ENCODE measurements at places on chromosomes 11 and 22.

DNA sequence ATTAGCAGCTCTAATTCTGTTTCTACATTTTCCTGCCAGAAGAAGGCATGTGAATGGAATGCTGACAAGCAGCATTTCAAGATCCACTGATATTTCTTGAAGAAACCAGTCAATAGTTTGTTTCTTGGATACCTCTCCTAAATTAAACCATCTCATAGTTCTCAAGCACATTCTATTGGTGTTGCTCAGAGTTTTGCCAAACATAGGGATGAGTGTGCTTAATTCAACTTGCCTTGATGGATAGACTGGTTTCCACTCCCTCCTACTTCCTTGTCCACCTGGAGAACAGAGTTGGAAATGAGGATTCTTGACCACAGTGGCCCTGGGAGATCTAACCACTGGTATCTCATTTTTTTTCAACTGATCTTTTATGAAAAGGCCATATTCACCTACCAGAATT is 29.8 kb upstream of the DDX10 start:
- no peak for DNase-seq

GRCh38 chr11:11149671-11150459 is 203.2 kb downstream of the CSNK2A3 start:
- no peak for DNase-seq

DNA sequence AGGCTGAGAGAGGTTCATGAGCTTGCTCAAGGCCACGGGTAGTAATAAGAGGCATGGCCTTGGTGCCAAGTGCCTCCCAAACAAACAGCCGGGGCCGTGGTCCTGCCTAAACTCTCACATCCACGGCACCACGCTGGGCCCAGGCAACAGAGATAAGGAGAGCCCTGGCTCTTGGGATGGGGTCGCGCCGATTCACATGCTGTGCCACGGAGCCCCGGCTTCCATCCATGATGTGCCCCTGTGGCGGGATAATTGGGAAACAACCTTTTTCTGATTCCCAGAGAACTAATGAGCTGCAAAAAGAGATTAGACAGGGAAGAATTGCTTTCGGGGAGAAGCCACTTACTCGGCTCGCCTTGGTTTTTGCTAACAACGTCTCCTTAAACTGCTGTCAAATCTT is 22.0 kb downstream of the TP53AIP1 start:
- DNase-seq = no peak

DNA sequence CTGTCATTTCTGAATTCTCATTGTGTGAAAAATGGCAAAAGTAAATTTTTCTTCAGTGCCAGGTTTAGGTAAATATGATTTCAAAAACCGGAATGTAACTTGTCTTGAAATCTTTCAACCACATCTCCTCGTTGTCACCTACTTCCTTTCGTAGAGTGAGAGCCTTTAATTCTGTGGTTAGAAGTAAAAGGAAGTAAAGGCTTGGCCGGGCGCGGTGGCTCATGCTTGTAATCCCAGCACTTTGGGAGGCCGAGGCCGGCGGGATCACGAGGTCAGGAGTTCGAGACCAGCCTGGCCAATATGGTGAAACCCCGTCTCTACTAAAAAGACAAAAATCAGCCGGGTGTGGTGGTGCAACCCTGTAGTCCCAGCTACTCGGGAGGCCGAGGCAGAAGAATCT is 29.8 kb downstream of the SGSM3 start:
- peak; percentile 26 for DNase-seq

DNA sequence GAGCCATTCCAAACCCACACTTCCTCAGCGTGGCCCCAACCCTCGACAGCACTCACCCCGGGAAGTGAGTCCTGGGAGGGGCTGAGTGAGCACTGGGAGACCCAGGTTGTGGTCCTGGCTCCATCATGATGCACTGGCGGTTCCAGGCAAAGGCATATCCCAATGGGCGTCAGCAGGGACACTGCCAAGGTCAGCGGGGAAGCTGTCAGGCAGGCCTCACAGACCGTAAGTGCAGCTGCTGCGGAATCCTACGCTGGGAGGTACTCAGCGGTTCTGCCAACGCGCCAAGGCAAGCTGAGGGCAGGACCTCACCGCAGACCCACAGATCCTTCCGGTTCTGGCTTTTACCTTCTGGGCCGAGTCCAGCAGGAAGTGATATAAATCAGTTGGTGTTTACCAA is 1.4 kb upstream of the GAL3ST1 start:
- DNase-seq = no peak

DNA sequence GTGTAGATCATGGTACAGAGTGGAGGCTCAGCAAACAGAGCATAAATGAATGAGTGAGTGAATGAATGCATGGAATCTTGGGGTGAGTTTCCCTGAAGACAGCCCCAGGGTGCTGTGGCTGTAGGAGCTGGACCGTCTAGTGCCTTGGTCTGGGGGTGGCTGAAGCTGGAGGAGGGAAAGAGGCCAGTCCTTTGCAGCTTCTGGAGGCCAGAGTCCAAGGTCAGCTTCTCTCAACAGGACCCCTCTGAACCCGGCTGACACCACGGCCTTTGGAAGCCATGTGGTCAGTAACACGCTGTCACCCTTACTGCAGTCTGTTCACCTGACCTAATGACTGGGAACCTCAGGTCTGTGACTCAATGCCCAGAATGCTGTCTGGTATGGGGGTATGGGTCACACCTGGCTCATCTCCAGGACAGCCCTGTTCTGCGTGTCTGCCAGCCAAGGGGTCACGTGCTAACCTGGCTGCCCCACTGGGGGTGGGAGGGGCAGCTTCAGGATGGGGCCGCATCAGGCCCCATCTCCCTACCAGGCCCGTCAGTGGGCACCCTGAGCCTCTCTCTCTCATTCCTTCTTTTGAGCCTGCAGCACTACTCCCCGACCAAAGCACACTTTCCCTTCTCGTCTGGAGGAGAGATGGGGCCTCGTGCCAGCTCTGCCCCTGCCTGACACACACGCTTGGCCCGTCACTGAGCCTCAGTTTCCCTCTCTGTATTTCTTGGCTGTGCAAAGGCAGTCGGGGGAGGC is 24.1 kb upstream of the CHKA start:
- no peak for DNase-seq

GRCh38 chr11:73221451-73221850 is 3.4 kb downstream of the P2RY2 start:
- DNase-seq = no peak

Measured in stimulated activated CD8-positive, alpha-beta memory T cell treated with anti-CD3 and anti-CD28 coated beads, Interleukin-15, amount 100 ng/mL, for 48 hours (primary cell).